ENCODE measurements at places on chromosomes 7 and 10.

- peak; percentile 29 for DNase-seq
Measured at GRCh38 chr7:47254081-47254977, 327.6 kb downstream of the TNS3 start.

DNA sequence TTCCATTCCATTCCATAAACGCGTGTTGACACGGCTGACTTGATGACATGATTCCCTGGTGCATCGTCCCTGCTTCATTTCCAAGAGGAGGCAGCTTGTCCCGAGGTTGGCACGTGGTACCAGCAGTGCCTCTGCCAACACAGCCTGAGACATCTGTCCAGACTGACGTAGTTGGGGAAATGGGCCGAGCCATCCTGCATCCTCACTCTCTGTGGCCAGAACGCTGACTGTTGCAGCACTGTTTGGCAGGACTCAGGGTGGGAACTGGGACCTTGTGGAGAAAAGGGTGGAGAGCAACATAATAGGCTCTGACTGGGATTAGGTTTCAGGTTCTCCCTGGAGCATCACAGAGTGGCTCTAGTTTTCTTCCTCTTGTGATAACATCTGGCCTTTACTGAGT, 118.6 kb upstream of the BTBD16 start:
- peak; percentile 65 for DNase-seq

DNA sequence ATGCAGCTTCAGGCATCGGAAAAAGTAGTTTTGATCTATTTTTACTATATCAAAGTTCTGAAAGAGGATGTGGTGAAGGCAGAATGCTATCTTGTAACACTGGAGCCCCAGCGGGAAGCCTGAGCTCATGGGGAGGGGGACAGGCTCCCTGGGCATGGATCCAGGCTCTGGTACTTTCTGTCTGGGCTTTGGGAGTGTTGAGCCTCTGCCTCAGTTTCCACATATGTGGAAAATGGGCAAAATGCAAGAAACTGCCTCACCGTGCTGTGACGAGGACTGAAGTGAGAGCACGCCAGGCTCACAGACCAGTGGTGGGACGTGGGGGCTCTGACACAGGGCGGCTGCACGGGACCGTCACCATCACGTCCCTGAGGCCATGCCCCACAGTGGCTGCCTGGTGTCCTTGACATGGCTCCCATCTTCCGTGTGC, 182.9 kb upstream of the SHH start:
- no peak for DNase-seq

GRCh38 chr10:93412801-93413200, 69.3 kb downstream of the MYOF start:
- DNase-seq: no peak

DNA sequence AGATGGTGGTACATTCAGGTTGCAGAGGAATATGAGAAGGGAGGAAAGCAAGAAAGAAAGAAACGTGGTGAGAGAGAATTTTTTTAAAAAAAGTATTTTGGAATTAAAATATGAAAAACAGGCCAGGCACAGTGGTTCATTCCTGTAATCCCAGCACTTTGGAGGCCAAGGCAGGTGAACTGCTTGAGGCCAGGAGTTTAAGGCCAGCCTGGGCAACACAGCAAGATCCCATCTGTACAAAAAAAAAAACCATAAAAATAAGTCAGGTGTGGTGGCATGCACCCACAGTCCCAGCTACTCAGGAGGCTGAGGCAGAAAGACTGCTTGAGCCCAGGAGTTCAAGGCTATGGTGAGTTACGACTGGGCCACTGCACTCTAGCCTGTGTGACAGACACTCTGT, 112.1 kb downstream of the PARD3 start:
- no peak for DNase-seq

GRCh38 chr7:361680-362401, 71.9 kb downstream of the FOXL3 start:
- DNase-seq: no peak

- no peak for DNase-seq
Measured at GRCh38 chr7:125326666-125327255, 397.1 kb upstream of the POT1 start.

- DNase-seq: no peak
Measured at GRCh38 chr7:151168003-151168786, 701 bp upstream of the GBX1 start.
